Aorta (tissue), 5 donors: ENCODE measurements at places on chromosomes 3 and 15. TPM values are rescaled to one million over a fixed set of nuclear protein-coding genes. Genes with fewer than 3 reads are reported as not detected.

DNA sequence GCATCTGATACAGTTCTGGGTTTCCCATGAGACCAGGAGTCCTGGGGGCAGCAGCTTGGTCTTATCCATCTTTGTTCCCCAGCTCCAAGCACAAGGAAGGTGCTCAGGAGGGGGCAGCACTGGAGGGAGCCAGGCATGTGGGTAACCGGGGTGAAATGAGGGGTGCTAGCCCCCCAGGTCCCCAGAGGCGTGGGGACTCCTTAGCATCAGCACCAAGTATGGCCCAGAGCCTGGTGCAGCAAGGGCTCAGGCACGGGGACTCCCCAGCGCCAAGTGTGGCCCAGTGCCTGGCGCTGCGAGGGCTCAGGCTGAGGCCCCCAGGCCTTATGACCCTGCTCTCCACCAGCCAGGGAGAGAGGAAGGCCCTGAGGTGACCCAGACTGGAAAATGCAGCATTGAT lies 94.1 kb downstream of the CHSY1 start:
- DNase-seq, result peak; percentile 17

DNA sequence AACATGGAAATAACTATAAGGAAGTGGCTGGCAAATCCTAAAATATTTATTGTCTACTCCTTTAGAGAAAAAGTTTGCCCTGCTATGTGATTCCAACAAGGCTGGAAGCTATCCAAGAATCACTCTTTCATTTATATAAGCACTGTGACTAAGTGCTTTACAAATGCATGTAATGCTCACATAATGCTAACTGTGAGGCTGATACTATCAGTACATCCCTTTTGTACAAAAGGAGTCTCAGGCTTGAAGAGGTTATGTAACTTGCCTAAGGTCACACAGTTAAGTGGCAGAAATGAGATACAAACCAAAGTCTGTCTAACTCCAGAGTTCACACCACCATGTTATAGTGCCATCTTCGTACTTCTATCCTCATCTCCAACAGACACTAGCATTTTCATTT lies 17.0 kb downstream of the TOPBP1 start:
- no peak for DNase-seq

- no peak for DNase-seq
Measured at GRCh38 chr15:77897896-77898406, 179.6 kb downstream of the TBC1D2B start.

The RHCG gene
- not detected for total RNA-seq
